Esophagus muscularis mucosa (tissue), 4 donors: ENCODE measurements at places on chromosomes 2 and 18. TPM values are rescaled to one million over a fixed set of nuclear protein-coding genes. Genes with fewer than 3 reads are reported as not detected.

Gene TSPYL6
- total RNA-seq = not detected

Gene ADRA2B
- 2.8 TPM for total RNA-seq

Gene IL36RN
- total RNA-seq = not detected

DNA sequence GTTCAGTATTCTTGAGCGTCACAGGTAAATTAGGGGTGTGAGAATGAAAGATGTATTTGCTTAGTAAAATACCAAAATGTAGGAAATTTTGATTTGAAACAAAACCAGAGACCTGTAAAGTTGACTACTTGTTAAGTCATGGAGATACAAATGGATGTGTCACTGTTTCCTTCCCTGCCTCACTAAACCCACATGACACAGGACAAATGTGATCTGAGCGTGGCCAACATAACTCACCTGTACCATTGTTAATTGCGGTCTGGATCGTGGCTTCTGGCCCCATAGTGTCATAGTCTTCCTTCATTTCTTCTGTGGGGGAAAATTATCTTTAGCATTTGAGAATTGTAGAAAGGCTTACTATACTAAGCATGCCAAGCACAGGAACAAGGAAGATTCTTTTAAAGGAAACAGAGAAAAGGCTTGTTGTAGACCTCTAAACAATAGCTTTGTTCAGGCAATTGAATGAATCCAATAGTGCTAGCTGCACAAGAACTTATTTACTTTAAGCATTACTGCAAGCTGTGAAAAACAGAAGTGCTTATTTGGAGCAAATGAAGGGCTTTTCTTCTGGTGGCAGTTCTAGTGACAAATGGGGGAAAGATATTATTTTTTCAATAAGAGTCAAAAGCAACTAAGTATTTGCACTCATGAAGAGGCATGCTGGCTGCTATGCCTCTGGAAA lies 95.2 kb downstream of the ZEB2 start:
- peaks cover 10% of the 10 kb centered on the region for H3K4me1 ChIP-seq
- peak overlapping the region; percentile 45 for H3K27ac ChIP-seq
- no peak overlapping the region for H3K4me3 ChIP-seq
- H3K27me3 ChIP-seq = no peaks in the 10 kb centered on the region
- no peak for DNase-seq

DNA sequence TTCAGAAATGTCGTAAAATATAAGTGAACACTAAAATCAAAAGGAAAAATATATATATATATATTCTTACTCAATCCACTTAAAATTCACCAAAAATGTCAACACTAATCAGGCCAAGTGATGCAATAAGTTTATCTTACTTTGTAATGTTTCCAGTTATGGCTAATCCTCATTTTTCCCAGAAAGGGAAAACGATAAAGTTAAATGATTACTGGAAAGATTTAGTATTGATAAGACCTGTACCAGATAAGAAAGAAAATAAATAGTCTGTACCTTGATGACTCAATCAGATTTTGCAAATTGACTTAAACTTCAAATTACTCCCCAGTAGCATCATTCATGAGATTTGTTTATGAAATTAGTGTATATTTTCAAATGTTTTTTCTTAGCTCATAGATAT lies 407.0 kb downstream of the LRP1B start:
- H3K4me1 ChIP-seq = no peaks in the 10 kb centered on the region
- no peak overlapping the region for H3K27ac ChIP-seq
- DNase-seq = no peak
- H3K4me3 ChIP-seq = no peak overlapping the region

GRCh38 chr2:126356631-126357030 lies 299.3 kb upstream of the GYPC start:
- no peaks in the 10 kb centered on the region for H3K36me3 ChIP-seq
- H3K27ac ChIP-seq = no peak overlapping the region
